Progenitor cell of endocrine pancreas (in vitro differentiated cells): ENCODE measurements at places on chromosomes 4 and X. TPM values are rescaled to one million over a fixed set of nuclear protein-coding genes. Genes with fewer than 3 reads are reported as not detected.
A peak's percentile ranks its signal among the peaks of the same experiment; 100 is the strongest.

DNA sequence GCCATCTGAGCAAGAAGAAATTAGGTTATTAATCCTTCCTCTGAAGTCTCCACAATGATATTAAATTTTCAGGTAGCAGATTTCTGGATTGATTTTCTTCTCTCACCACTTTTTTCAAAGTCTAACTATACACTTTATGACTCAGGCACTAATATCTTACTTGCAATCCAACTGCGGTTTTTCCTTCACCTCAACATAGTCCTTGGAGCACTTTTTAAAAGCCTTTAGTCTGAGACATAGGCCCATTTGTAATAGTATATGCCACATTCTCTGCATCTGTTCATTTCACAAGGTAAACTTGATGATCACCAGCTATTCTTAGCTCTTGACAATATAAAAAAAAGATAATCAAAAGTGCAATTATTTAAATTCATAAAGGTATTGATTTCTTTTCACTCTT is 55.9 kb upstream of the EDNRA start:
- no peaks in the 10 kb centered on the region for H3K36me3 ChIP-seq
- H3K4me1 ChIP-seq = no peaks in the 10 kb centered on the region
- DNase-seq = no peak
- no peaks in the 10 kb centered on the region for H3K27me3 ChIP-seq

- H3K36me3 ChIP-seq = peaks cover 29% of the 10 kb centered on the region
- H3K4me3 ChIP-seq = no peak overlapping the region
- H3K27ac ChIP-seq = peak overlapping the region; percentile 79
- no peaks in the 10 kb centered on the region for H3K27me3 ChIP-seq
- no peak for DNase-seq
Measured at GRCh38 chr4:87117051-87117731, 103.2 kb downstream of the KLHL8 start.

DNA sequence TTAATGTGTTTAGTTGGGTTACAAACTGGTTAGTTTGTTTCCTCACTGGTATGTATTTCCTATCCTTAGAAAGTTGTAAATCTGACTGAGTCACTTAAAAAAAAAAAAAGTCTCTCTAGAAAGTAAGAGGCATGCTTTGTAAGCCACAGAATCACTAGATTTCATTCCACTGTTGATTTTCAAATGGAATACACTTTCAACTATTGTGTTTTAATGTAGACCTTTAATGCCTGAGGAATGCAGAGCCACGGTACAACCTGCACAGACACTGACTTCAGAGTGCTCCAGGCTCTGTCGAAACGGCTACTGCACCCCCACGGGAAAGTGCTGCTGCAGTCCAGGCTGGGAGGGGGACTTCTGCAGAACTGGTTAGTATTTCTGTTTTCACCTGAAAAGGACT is 88.6 kb downstream of the HHIP start:
- no peak overlapping the region for H3K27ac ChIP-seq
- no peak for DNase-seq
- H3K36me3 ChIP-seq = no peaks in the 10 kb centered on the region
- H3K4me1 ChIP-seq = peaks cover 30% of the 10 kb centered on the region

GRCh38 chr4:76488455-76488854 is 53.4 kb downstream of the SHROOM3 start:
- peaks cover 27% of the 10 kb centered on the region for H3K4me1 ChIP-seq
- peaks cover 4% of the 10 kb centered on the region for H3K36me3 ChIP-seq
- H3K4me3 ChIP-seq = no peak overlapping the region
- H3K27me3 ChIP-seq = no peaks in the 10 kb centered on the region
- no peak overlapping the region for H3K27ac ChIP-seq

TEX11 gene
- 6.5 and 7.2 TPM in 2 replicates for total RNA-seq
